ENCODE measurements at places on chromosomes 4 and X.

DNA sequence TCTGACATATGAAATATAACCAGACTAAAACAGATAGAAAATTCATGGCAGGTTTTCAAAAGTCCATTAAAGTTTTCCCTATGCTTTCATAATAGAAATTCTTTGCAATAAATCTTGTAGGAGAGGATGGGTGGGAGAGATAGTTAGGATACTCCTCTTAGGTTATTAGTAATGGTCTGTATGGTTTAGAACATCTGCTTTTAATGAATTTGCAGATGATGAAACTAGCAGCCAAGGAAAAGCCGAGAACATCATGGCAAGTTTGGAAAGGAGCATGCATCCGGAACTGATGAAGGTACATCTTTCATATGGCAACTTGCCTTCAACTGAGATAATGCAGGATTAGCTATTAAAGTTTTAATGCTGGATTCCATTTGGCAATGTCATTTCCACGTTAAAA, 70.7 kb downstream of the DOCK11 start:
- DNase-seq = peak; percentile 52

GRCh38 chr4:110170861-110171260, 27.6 kb downstream of the ELOVL6 start:
- DNase-seq = no peak

DNA sequence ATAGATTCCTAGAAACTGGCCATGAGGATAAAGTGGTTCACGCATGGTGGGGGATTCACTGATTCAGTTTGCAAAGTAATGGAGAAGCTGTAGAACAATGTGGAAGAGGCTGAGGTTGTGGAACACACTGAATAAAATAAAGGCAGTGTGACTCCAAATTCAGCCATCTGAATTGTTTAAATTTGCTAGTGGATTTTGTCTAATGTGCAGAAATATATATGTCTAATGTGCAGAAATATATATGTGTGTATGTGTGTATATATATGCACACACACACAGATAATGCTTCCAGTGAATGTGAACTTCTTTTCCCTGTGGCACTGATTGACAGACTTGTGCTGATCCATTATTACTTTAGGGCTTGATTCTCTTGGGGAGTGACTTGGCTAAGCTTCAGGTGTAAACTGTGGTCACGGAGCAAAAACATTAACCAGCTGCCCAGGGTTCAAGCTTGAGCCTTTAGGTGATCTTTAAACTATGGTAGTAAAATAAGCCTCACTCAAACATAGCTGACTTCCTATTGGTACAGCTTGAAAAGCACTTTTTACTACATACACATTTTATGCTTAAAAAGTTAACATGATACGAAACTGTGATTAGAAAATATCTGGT, 3.5 kb downstream of the STBD1 start:
- DNase-seq = no peak

- no peak for DNase-seq
These were observed 47.5 kb downstream of the SPATA18 start for GRCh38 chr4:52098618-52099017.

GRCh38 chrX:123171781-123172180, 12.3 kb upstream of the GRIA3 start:
- DNase-seq = peak; percentile 2

DNA sequence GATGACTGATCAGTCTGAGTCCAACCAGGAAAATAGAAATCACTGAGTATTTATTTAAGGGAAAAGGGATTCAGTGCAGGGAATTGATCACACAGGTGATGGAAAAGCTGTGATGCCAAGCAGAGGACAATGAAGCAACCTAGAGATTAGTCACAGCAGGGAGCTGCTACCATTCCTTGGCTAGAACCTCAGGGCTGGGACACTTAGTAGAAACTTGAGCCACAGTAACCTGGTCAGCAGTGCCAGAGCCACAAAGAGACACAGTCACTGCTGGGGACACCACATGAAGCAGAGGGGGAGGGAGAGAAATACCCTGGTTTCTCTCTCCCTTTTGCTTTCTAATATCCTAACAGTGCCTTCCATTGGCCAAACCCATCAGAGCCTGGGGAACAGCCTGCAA, 38.7 kb downstream of the RTL9 start:
- no peak for DNase-seq

GRCh38 chrX:72110051-72110875, 21.5 kb downstream of the RTL5 start:
- DNase-seq = no peak

All from fibroblast of gingiva (primary cell).